DMS 273 treated with DMSO at 0.1 percent for 48 hours (cell line): ENCODE measurements at places on chromosomes 2 and 18.

- no peak for DNase-seq
Observed at GRCh38 chr2:195531754-195532153, 125.3 kb upstream of the SLC39A10 start.

DNA sequence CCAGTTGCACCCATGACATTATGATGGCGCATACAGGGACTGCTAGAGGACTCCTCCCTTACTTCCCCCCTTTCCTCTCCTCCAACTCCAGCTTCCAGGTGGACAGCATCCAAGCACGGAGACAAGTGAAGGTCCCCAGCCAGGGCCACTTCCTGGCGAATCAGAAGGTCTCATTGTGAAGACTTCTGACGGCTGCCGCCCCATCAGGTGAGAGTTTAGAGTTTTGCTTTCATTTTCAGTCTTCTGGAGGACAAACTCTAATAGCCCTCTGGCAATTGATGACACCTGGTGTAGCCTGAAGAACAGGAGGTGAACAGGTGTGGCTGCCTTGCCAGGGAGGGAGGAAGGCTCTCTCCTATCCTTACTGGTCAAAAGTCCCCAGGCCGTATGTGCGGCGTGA is 77.3 kb upstream of the KCNH7 start:
- no peak for DNase-seq

- DNase-seq = no peak
Observed at GRCh38 chr2:120488531-120488930, 142.6 kb downstream of the INHBB start.

- no peak for DNase-seq
Observed at GRCh38 chr2:77271262-77271661, 250.9 kb downstream of the LRRTM4 start.

- DNase-seq = no peak
Observed at GRCh38 chr2:127118038-127118437, 11.1 kb upstream of the BIN1 start.

GRCh38 chr18:55161916-55162315 is 202.7 kb upstream of the CCDC68 start:
- no peak for DNase-seq

- no peak for DNase-seq
Observed at GRCh38 chr2:71665168-71666093, 212.1 kb downstream of the DYSF start.

- no peak for DNase-seq
Observed at GRCh38 chr2:75517547-75518230, 43.0 kb downstream of the EVA1A start.

GRCh38 chr2:84700006-84700405 is 180.9 kb downstream of the TRABD2A start:
- no peak for DNase-seq

DNA sequence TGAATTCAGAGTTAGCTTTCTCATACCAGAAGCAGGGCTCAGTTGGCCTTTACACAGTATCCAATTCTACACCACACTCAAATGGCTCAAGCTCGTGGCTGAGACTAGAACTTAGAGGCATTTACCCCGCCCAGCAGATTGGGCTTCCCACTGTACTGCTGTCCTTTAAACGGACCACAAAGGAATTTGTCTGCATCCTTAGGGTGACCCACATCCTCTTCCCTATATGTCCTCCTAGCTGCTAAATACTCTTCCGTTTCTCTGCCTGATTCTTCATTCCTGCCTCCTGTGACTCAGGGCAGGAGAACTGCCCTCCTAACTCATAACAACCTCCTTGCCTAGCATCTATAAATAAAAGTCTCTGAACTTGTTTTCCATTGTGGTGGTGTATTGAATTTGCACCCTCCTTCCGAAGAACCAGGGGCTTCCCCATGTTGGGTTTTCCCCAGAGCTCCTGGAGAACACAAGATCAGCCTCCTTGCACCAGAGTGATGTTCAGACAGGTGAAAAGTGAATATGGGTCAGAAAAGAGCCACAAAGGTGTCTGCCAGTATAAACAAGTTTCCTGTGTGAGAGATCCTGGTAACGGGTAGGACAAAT is 32.0 kb upstream of the MC4R start:
- DNase-seq = no peak
